Psoas muscle (tissue), 8 donors: ENCODE measurements at places on chromosomes 1 and 21. TPM values are rescaled to one million over a fixed set of nuclear protein-coding genes. Genes with fewer than 3 reads are reported as not detected.
A peak's percentile ranks its signal among the peaks of the same experiment; 100 is the strongest.

The HES2 gene
- not detected for polyA plus RNA-seq

The PRMT2 gene
- 29.8 TPM for polyA plus RNA-seq

The LACTBL1 gene
- not detected for polyA plus RNA-seq

The ADGRL4 gene
- polyA plus RNA-seq, result 9.2 TPM

The ZCCHC17 gene
- 48.8 TPM for polyA plus RNA-seq

The FCRL6 gene
- not detected for polyA plus RNA-seq

The RPTN gene
- not detected for polyA plus RNA-seq

- DNase-seq, result no peak
These were observed 41.2 kb downstream of the BACE2 start for GRCh38 chr21:41209016-41209619.

DNA sequence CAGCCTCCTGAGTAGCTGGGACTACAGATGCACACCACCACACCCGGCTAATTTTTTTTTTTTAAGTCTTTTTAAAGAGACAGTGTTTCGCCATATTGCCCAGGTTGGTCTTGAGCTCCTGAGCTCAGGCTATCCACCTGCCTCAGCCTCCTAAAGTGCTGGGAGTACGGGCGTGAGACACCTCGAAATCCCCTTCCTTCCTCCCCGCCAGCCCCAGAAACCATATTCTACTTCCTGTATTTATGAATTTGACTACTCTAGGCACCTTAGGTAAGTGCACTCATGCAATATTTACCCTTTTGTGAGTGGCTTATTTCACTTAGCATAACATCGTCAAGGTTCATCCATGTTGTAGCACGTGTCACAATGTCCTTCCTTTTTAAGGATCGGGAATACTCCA is 6.9 kb upstream of the LRP8 start:
- no peak for DNase-seq

GRCh38 chr21:38984982-38985567 is 179.3 kb downstream of the ETS2 start:
- no peak for DNase-seq

GRCh38 chr1:70819231-70819630 is 228.4 kb downstream of the PTGER3 start:
- DNase-seq, result no peak

DNA sequence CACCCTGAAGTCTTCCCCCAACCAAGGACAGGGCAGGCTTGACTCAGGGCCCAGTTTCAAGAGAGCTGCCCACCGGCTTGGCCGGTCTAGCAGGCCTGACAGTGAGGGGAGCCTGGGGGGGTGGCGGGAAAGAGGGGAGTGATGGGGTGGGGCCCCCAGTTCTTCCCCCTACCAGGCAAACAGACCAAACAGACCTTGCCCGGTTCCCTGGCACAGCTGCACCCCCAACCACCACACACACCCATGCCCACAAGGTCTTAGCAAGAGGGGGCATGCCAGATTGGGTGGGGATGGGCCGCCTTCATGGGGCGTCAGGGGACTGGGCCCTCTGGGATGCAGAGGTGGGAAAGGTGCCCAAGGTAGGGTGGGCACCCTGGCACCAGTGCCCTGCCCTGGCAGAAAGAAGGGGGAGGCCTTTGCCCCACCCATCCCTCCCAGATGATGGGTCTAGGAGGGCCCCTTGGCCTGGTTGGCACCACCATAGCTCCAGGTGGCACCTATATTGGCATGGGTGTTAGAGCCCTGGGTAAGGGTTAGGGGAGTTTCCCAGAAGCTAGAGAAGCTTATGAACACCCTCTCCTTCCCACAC is 8.9 kb downstream of the ZBTB7B start:
- DNase-seq, result no peak

DNA sequence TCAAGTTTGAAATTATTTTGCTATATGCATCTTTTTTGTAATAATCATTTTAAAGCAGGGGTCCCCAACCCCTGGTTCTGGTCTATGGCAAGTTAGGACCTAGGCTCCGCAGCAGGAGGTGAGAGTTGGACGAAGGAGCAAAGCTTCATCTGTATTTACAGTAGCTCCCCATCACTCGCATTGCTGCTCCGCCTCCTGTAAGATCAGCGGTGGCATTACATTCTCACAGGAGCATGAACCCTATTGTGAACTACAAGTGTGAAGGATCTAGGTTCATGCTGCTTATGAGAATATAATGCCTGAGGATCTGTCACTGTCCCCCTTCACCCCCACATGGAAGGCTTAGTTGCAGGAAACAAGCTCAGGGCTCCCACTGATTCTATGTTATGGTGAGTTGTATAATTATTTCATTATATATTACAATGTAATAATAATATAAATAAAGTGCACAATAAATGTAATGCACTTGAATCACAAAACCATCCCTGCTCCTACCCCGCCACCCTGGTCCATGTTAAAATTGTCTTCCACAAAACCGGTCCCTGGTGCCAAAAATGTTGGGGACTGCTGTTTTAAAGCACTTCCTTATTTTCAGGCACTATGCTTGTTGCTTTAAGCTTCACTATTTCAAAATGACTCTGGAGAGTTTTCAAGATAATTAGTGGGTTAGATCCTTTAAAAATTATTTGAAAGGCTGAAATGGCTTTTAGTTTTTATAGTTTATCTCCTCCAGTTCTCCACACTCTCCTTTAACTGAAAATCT is 74.8 kb downstream of the PLA2G4A start:
- DNase-seq, result no peak

DNA sequence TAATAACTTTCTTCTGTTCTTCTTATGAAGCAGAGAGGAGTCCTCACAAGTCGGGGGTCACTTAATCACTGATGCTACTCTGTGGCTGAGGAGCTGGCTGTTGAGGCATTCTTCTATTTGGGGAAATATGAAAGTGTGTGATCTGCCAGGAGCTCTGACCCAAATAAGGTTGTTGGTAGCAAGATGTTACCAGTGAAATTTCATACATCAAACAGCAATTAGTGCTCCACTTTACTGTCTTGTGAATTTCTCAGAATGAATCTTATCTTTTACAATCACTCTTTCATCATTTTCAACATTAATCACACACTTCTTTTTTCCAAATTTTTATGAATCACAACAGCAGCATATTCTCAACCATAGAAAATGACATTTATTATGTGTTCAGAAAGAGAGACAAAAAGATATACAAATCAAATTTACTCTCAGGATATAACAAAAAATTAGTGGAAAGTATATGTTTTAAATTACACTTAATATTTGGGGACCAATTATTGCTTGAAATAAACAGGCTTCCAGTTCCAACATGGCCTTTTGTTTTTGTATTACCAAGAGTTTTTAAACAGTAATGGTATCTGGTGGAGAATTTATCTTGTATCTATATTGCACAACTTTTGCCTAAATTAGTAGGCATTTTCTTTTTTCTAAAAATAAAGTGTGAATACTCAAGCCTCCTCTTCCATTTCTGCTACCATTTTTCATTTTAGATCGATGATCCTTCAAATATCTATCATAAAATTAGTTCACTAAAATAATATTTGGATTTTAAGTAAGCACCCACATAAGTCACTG is 9.6 kb downstream of the PTGER3 start:
- DNase-seq, result no peak

DNA sequence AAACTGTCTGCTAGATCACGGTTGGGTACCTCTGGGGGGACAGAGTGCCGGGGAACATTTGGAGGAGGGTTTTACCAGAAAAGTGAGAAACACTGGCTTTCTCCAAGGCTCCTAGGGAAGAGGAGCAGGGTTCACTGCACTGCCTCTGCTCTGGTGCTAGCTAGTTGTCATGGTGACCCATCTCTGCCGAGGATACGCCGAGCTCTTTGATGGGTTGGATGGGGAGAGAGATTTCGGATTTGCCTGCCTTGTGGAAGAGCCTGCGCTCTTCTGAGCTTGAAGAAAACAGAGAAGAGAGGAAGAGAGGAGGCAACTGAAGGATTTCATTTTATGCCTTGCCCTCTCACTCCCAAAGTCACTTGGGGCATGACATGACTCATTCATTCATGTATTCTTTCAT is 92.1 kb downstream of the NAV1 start:
- no peak for DNase-seq

- DNase-seq, result no peak
These were observed 14.7 kb upstream of the GUCA2A start for GRCh38 chr1:42179275-42179674.

- no peak for DNase-seq
These were observed 801 bp downstream of the MX1 start for GRCh38 chr21:41426676-41427404.

GRCh38 chr1:165383067-165383466 is 26.6 kb upstream of the LMX1A start:
- DNase-seq, result peak; percentile 79

GRCh38 chr1:229192031-229192430 is 78.9 kb upstream of the RAB4A start:
- no peak for DNase-seq

- no peak for DNase-seq
These were observed 3.8 kb downstream of the DNALI1 start for GRCh38 chr1:37560401-37561132.

- DNase-seq, result no peak
These were observed 42.2 kb upstream of the COG2 start for GRCh38 chr1:230599926-230600656.

DNA sequence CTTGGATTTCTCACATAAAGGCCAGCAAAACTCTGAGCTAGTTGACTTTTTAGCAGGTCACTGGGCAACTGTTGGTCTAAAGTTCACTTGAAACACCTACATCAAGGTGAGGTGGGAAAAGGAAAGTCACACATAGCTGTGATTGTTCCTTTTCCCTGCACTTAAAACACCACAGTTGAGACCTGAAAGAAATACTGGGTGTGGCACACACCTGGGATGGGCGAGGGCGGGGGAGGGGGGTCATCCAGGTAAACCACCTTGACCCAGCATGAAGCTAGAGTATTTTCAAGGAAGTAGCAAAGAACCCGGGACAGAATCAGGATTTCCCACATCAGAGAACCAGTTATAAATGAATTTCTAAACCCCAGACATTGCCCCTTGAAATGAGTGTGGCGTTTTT is 26.4 kb downstream of the ZNF697 start:
- no peak for DNase-seq

DNA sequence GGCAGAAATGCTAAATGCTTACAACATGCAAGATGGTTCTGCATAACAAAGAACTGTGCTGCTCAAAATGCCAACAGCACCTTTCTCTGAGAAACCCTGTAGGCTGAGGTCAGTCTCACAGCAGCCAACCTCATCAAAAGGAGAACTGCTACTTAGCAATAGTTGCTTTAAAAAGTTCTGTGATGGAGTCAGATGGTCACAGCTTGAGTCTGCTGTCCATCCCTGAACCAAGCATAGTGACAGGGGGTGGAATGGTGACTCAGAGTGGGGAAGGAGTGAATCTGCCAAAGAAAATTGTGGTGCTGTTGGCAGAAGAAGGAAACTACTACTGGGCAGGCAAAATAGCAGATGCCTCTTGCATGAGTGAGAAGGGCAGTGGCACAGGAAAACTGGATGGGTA is 106.0 kb upstream of the FAM78B start:
- DNase-seq, result no peak

- DNase-seq, result no peak
These were observed 444.0 kb downstream of the PTPRC start for GRCh38 chr1:199082778-199083389.

GRCh38 chr21:15122241-15122640 is 57.4 kb upstream of the NRIP1 start:
- DNase-seq, result peak; percentile 50
